ENCODE measurements at places on chromosomes 16 and 17.

GRCh38 chr16:69754469-69755310 is at the start of gene NOB1:
NOB1 (minus strand) TSS chr16:69754926; CDS start chr16:69754910, 16 bp downstream.
- peak; percentile 97 for DNase-seq

GRCh38 chr17:12812877-12813276 is 23.6 kb downstream of the ARHGAP44 start:
- no peak for DNase-seq

DNA sequence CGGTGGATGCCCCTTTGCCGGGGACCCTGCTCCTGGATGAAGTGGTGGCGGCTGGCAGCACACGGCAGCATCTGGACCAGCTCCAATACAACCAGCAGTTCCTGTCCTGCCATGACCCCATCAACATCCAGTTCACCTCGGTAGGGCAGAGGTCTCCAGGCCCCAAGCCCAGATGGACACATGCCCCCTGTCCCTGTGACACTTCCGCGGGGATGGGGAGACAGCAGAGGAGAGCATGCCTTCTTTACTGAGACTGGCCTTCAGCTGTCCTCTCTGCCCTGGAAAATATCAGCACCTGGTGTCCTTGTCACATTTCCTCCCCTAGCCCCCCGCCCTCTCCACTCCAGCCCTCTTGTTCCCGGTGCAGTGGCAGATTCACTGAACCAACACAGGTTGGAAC is 6.2 kb downstream of the CHAD start:
- DNase-seq: no peak

DNA sequence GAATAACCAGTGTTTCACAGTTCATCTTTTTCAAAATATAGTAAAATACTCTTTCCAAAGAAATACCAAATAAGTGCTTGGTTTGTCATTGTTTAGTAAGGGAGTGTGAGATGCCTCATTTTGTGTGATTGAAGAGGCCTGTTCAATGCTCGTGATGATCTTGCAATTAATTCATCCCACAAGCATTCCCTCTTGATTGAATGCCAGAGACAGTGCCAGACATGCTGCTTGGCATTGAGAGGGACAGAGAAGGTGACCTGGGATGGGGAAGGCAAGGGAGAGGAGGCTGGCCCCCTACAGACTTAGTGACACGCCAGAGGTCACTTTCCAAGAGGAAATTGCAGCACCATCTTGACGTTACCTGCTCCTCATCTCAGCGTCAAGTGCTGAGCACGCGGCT is 49.3 kb downstream of the CLEC16A start:
- DNase-seq: no peak

GRCh38 chr17:57861000-57861789 is 11.4 kb upstream of the MRPS23 start:
- no peak for DNase-seq

GRCh38 chr17:75689441-75689873 is 22.3 kb downstream of the SAP30BP start:
- no peak for DNase-seq

DNA sequence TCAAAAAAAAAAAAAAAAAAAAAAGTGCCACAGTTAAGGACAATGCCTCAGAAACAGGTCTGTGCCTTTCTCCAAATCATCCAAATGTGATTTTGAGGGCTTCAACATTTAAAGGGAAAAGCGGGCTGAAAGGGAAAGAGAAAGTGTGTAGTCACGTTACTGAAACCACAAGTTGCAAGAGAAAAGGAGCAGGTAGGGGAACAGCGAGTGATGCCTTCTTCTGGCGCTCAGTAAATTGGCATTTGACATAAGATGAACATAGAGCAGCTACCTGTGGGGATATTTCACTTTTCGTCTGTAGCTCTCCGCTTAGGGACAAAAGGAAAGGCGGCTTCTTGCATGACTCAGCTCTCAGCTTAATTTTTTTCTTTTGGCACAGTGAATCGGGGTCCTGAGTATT is 11.1 kb downstream of the CMTM2 start:
- no peak for DNase-seq

DNA sequence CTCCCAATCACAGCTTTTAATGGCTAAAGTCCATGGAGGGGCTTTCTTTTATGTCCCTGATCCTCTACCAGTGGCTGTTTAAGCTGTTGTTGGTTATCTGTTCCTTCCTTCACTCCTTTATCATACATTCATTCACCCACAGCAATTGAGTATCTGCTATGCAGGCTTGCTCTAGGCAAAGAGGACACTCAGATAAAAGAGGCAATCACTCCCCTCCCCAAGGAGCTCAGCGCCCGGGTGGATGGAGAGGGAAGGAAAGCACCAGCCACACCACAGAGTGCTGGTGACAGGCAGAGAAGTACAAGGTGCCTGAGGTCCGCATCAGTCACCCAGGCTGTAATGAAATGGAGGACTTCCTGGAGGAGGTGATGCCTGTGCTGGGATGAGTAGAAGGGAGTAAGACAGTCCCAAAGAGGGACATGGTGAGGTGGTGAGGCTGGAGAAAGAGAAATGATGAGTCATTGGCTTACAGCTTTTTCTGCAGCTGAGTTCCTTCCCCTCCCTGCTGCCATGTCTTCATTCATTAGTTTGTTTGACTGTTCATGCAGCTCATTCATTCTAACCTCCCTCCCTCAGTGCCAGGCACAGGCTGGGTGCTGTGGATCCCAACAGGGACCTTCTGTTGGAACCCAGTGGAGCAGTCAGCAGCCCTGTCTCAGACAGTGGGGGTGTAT is 12.8 kb upstream of the NGFR start:
- no peak for DNase-seq

- DNase-seq: no peak
These were observed 19.8 kb upstream of the G6PC1 start for GRCh38 chr17:42880776-42881310.

DNA sequence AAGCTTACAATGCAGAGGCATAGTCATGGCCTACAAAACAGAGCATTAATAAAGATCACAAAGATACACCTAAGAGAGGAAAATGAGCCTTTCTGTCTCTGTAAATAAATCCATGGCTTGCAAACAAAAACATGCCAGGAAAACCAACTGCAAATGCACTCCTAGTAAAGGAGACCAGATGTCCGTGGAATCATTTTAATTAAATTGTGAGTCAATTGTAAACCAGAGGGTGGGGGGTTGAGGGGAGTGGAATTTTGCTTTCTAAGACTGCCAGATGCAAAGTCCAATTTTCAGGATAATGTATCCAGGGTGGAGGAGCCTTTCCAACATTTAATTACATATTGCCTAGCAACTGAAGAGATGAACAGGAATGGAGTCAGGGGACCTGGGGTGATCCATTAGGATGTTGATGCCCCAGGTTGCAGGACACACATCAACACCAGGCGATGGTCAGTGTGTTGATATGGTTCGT is 390.3 kb upstream of the CCL2 start:
- DNase-seq: no peak

DNA sequence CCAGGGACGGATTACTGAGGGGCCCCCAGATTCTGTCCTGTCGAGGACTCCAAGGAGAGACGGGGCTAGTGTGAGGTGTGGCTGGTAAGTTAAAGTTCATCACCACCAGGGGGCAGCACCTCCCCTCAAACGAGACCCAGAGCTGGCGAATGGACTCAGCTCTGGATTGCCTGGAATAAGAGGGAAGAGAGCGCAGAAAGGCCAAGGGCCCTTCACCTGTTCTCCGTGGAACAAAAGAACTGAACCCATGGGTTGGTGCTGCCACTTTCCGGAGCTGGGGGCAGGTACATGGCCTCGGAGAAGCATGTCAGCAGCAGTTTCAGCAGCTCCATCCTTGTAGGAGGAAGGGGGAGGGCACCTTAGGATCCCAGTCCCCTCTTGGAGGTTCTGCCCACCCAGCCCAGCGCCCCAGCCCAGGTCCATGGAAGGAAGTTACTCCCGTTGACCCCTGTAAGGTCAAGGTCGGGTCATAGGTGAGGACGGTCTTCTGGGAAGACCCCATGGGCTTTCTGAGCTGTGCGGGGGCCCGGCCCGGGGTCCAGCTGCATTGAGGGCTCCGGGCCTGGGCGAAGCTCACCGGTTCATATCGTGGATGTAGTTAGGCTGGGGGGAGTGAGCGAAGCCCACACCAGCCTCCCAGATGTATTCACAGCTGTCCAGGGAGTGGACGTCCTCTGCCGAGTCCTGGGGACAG is 10.8 kb downstream of the HID1 start:
- DNase-seq: peak; percentile 74

GRCh38 chr16:27724482-27725235 is 174.7 kb downstream of the KATNIP start:
- no peak for DNase-seq

GRCh38 chr17:49290690-49291359 is 60.2 kb upstream of the PHOSPHO1 start:
- DNase-seq: no peak

GRCh38 chr16:55501549-55502322 is 7.1 kb upstream of the LPCAT2 start:
- no peak for DNase-seq

- DNase-seq: peak; percentile 88
These were observed 13.7 kb upstream of the CNGB1 start for GRCh38 chr16:57984443-57985203.

DNA sequence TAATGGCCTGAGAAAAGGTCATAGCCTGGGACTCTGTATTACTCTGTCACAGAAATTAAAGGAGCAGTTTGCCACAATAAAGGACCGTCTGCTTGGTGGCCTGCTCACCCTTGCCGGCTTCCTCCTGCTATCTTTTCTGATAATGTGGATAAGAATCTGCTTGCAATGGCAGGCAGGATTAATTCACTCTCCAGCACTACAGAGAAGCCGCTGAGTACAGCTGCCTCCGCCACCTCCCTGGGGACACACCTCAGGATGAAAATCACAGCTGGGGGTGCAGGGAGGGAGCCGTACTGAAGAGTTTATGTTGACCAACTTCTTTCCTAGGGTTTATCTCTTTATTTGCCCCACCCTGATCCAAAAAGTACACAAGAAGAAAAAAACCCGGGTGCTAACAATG is 245.9 kb upstream of the RPL38 start:
- DNase-seq: no peak

DNA sequence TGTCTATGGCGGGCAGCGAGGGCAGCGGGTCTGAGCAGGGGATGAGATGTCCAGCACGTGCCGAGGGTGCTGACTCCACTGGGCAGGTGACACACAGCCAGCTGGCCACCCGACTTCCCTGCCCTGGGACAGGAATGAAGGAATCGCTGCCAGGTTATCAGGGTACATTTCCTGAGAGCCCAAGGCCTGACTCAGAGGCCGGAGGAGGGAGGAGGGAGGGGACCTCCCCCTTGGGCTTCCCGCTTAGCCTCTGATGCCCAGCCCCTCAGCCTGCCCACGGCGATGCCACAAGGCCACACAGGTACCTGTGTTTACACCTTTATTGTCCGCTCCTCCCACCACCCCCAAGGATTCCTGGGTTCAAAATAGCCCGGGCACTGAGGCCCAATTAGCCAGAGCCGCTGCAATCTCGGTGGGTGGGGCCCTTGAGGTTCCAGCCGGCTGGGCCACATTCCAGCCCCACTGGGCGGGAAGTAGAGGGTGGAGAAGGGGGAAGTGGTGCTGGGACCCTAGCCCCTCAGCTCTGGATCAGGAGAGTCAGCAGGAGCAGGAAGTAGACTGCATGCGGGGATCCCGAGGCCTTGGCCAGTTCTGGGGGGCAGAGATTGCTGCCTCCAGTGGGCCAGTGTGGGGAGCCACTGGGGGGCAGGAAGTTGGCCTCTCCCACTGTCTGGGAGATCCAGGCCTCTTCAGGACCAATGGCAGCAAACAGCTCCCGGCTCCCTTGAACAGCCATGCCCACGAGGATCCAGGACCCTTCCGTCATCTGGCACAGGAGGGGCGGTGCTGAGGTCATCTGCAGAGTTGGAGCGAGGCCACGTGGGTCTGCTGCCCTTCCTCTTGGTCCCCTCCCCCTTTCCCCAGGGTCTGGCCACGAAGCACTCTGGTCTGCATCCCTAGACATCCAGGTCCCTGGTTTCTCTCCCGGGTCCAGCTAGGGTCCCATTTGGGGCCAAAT is 3.4 kb upstream of the PRSS8 start:
- DNase-seq: no peak

- no peak for DNase-seq
These were observed 75.2 kb downstream of the COX10 start for GRCh38 chr17:14144508-14144907.

GRCh38 chr16:57534337-57534880 is 2.0 kb downstream of the CCDC102A start:
- DNase-seq: no peak

- DNase-seq: no peak
These were observed 89.9 kb downstream of the IRF8 start for GRCh38 chr16:85988723-85989313.

DNA sequence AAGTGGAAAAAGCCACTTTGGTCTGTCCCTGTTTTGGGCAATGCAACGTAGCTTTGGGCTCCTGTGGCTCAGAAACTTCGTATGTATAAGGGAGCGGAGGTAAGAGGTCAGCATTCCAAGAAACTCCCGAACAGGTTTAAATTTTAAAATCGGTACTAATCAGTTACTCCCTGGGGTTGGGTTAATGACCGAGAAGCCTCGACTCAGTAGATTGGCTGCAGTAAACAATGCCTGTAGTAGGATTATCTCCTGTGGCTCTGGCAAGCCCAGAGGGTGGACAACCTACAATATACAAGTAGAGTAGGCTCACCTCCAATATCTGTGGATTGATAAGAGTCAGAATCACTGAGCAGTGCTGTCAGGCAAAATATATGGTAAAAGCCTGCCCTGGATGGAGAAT is 1.6 kb upstream of the GNA13 start:
- DNase-seq: no peak

DNA sequence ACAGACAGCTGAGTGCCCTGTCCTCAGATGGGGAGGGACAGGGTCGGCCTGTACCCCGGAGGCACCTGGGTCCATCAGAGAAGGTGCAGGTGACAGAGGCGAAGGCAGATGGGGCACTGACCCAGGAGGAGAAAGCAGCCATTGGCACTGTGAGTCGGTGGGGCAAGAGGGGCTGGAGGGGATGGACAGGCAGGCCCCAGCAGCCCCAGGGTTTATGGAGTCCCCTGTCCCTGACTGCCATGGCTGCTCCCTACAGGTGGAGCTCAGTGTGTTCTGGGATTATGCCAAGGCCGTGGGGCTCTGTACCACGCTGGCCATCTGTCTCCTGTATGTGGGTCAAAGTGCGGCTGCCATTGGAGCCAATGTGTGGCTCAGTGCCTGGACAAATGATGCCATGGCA is 32.1 kb downstream of the ANKRD40 start:
- no peak for DNase-seq

- no peak for DNase-seq
These were observed 17.5 kb downstream of the USP6 start for GRCh38 chr17:5133311-5133710.

- DNase-seq: no peak
These were observed 17.4 kb downstream of the ADGRG1 start for GRCh38 chr16:57645691-57646387.

- DNase-seq: no peak
These were observed 47.8 kb downstream of the CCDC57 start for GRCh38 chr17:82164853-82165252.

DNA sequence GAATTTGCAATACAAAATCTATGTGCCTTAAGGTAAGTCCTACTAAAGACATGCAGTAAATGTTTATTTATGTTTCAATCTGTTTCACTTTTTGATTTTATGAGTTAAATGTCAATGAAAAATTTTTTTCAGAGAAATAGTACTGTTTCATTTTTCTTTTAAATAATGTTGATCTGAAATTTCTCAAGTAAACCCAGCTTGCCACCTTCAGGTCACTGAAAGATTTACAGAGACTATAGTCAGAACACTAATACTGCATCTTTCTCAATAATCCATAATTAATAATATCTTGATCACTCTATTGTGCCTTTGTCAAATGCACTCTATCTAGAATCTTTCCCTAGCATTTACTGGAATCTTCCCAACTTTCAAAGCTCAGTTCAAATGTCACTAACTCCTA is 6.5 kb upstream of the DHX40 start:
- DNase-seq: no peak

- DNase-seq: no peak
These were observed 18.9 kb downstream of the ADAM11 start for GRCh38 chr17:44777394-44778348.

- no peak for DNase-seq
These were observed 1.4 kb downstream of the PYDC1 start for GRCh38 chr16:31215287-31216162.

Data from activated T-helper 9 cell treated with anti-CD3 and anti-CD28 coated beads, Interleukin-2, amount 50 U/mL, for 16 hours (primary cell).